ENCODE measurements at places on chromosomes 16 and 17.

DNA sequence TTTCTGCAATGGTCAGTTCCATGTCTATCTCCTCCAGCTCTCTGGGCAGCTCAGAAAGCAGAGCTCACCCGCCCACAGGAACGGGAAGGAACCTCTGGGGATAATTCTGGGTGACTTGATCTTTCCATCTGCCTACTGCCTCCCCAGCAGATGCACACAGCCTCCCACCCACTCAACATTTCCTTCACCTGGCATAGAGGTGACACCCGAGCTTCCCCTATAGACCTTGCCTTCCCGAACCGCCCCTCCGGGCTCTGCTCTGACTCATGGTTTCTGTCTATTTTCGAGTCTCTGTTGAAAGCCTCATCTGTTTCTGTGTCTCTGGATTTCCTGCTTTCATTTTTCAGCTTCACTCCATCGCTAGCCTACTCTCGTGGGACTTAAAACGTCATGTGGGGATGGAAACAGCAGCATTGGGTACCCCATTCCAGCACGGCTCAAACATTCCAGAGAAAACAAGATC is 11.4 kb downstream of the GGA3 start:
- peak; percentile 48 for DNase-seq

GRCh38 chr16:68296291-68296690 is 14.5 kb downstream of the SLC7A6OS start:
- DNase-seq = no peak

- DNase-seq = no peak
Observed at GRCh38 chr17:7111784-7112509, 2.7 kb downstream of the ASGR2 start.

GRCh38 chr17:82315703-82316358 is 1.6 kb downstream of the CD7 start:
- DNase-seq = peak; percentile 40

GRCh38 chr17:13395346-13395745 is 206.4 kb downstream of the HS3ST3A1 start:
- DNase-seq = no peak

Measured in activated naive CD4-positive, alpha-beta T cell (primary cell).